ENCODE measurements at places on chromosomes 7 and 10.

GRCh38 chr10:3995302-3996210 is 210.5 kb upstream of the KLF6 start:
- no peak for DNase-seq

- DNase-seq = no peak
These were observed 45.0 kb downstream of the AUTS2 start for GRCh38 chr7:69643265-69643664.

- DNase-seq = no peak
These were observed 28.3 kb downstream of the CCDC3 start for GRCh38 chr10:12973149-12973718.

- DNase-seq = no peak
These were observed 15.6 kb downstream of the FANK1 start for GRCh38 chr10:125911990-125912389.

- DNase-seq = no peak
These were observed 1.2 kb upstream of the DNAJC9 start for GRCh38 chr10:73248259-73248724.

- no peak for DNase-seq
These were observed 232.2 kb downstream of the TRIL start for GRCh38 chr7:28725911-28726310.

GRCh38 chr7:95323410-95324129 is 762 bp downstream of the PON1 start:
- DNase-seq = no peak

- no peak for DNase-seq
These were observed 350 bp upstream of the ZNF37A start for GRCh38 chr10:38093816-38094157.

GRCh38 chr7:46972205-46972604 is 609.7 kb downstream of the TNS3 start:
- DNase-seq = no peak

GRCh38 chr10:85492684-85493083 is 873.9 kb downstream of the GRID1 start:
- DNase-seq = no peak

GRCh38 chr7:139108266-139109187 is 993 bp downstream of the ZC3HAV1 start:
- DNase-seq = no peak

- no peak for DNase-seq
These were observed 20.5 kb upstream of the SLC16A12 start for GRCh38 chr10:89555688-89556445.

GRCh38 chr10:66586897-66587679 is 338.7 kb upstream of the LRRTM3 start:
- DNase-seq = no peak

- no peak for DNase-seq
These were observed 186.7 kb downstream of the ADAM12 start for GRCh38 chr10:126201603-126202002.

DNA sequence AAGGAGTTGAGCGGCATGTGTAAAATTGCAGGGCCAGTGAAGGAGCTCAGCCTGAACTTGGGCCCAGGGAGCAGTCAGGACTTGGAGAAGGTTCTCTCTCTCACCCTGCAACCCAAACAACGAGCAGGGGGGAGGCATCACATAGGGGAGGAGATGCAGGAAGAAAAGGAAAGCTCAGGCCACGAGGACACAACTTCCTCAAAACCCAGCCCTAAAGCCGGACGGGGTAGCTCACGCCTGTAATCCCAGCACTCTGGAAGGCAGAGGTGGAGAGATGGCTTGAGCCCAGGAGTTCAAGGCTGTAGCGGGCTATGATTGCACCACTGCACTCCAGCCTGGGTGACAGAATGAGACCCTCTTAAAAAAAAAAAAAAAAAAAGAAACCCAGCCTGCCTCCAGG is 629.1 kb downstream of the PARD3 start:
- DNase-seq = no peak

Measured in stimulated activated CD4-positive, alpha-beta T cell treated with anti-CD3 and anti-CD28 coated beads, Interleukin-12 subunit alpha, Interleukin-12 subunit beta, amount 100 ng/mL, for 24 hours (primary cell).